ENCODE measurements at places on chromosomes 3 and 15.
A peak's percentile ranks its signal among the peaks of the same experiment; 100 is the strongest.

- no peak for DNase-seq
Observed at GRCh38 chr3:44969154-44969827, 6.7 kb downstream of the ZDHHC3 start.

- DNase-seq = no peak
Observed at GRCh38 chr3:85591451-85591850, 632.7 kb downstream of the CADM2 start.

GRCh38 chr3:78186404-78186803 is 1146.5 kb downstream of the ROBO2 start:
- no peak for DNase-seq

- no peak for DNase-seq
Observed at GRCh38 chr3:43892061-43892460, 201.3 kb downstream of the ABHD5 start.

- no peak for DNase-seq
Observed at GRCh38 chr15:79432345-79433275, 474 bp downstream of the MINAR1 start.

DNA sequence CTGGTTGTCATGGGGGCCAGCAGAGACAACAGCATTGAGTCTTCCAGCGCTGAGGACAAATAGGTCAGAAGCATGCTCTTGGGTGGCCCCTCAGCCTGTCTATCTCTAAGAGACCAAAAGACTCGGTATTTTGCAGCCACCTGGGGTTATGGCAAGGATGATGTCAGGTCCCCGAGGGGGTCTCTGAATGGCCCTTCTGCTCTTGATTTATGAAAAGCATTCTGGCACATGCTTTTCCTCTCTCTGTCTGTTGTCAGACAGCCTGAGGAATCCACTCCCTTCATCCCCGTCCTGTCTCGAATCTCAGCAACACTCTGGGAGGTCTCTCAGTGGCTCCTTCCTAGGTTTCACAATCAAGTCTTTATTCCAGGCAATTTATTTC is 156.6 kb upstream of the RGMA start:
- DNase-seq = no peak

DNA sequence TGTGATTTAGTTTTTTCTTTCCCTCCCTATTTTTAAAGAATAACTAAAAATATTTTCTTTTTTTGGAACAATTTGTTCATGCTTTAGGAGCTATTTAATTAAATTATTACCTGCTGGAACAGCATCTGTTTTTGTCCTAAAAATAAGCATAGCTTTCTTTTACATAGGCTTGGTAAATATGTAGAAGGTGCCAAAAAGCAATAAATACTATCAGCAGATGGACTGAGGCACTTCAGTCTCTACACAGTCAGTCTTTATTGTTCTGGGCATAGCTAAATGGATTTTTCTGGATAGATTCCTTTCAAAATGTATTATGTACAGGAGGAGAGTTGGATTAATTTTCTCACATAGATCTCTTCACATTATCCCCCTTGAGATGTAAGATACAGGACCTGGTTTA is 223.5 kb downstream of the NAALADL2 start:
- no peak for DNase-seq

- DNase-seq = no peak
Observed at GRCh38 chr3:184655597-184655996, 56.3 kb downstream of the MAGEF1 start.

DNA sequence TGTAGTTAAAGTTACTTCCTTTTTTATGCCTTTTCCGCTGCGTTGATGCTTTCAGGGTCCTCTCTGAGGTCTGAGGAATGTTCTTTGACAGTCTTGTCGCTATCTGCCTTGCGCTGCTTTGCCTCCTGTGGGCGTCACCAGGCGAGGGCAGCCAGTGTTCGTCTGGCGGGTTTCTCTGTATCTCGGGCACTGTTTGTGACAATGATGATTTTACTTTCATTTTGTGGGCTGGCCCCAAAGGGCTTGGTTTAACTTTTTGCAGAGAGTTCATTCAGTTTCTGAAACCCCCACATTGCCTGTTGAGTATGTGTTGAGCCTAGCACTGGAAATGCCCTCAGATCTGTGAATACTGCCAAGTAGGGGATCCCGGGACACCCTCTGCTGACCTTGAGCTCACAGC is 24.6 kb upstream of the SACM1L start:
- DNase-seq = peak; percentile 56

All from T-helper 17 cell (primary cell).